ENCODE measurements at places on chromosomes 7 and 10.

- DNase-seq, result no peak
These were observed 8.8 kb upstream of the OR2A2 start for GRCh38 chr7:144100607-144101006.

DNA sequence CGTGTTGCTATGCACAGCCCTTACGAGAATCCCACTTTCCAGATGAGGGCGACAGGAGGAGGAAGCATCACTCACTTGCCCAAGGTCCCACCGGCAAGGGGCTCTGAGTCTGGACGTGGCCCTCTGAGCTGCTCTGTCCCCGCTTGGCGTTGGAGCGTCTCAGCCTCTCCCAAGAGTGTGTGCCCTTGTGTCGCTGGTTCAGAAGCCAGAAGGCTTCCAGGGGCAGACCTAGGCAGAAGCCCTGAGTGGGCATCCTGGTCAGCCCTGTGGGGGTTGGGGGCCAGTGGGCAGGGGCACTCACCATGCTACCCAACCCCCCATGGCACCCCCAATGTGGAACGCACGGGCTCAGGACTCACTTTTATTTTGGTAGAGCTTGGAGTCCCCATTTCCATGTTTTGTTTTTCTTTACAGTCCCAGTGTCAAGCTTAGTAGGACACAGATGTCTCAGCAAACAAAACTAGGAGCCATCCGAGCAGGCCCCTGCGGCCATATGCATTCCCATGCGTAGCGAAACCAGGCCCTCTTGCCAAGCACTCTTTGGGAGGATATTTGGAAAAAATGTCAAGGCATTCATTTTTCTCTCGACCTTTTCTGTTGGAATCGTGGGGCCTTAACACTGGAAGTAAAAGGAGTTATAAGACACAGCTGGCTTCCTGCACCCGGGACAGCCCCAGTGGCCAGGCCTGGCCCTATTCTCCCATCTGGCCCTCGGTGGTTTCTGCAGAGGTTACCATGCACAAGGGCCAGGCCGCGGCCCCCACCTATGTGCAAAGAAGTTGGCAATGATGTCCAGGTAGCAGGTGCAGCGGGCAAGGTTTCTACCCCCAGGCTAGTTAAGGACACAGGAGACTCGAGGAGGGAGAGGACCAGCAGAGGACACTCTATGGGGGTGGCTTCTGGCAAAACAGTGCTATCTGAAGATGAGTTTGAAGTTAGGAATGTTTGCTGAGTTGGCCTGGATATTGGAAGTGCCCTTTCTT lies 97.0 kb downstream of the LHPP start:
- DNase-seq, result no peak

- DNase-seq, result no peak
These were observed 15.4 kb downstream of the TECTB start for GRCh38 chr10:112298581-112298980.

- DNase-seq, result no peak
These were observed 390.0 kb upstream of the AUTS2 start for GRCh38 chr7:69208276-69208675.

DNA sequence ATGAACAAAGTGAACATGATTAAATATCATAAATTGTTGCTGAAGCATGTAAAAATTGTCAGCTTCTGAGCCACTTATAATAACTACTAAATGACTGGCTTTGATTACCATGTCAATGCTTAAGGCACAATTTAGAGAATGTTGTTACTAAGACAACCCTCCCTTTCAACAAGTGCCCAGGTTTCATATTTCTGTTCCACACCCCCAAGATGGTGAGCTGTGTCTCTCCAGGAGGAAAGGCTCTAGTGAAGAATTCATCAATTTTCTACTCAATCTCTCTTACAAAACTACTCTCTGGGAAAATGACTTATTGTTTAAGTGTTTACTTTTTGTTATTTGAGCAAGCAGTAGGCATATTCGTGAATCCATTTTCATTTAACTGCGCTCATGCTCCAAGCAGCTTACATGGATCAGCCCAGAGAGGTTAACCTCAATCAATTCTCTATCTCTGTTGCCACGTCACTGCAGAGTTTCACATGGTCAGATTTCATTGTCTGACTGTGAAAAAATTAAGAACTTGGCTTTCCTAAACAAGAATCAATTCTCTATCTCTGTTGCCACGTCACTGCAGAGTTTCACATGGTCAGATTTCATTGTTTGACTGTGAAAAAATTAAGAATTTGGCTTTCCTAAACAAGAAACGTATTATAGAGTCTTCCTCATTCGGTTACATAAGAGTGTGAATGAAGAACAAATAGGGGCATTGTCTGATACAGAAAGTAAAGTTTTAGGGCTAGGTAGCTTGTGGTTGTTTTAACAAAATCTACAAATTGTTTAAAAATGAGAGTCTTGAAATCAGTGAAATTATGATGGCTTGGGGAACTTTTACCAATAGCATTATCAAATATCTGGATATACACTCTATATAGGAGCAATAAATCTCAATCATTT lies 49.7 kb downstream of the CCDC71L start:
- DNase-seq, result no peak

GRCh38 chr7:31107106-31108090 lies 55.3 kb downstream of the ADCYAP1R1 start:
- no peak for DNase-seq

DNA sequence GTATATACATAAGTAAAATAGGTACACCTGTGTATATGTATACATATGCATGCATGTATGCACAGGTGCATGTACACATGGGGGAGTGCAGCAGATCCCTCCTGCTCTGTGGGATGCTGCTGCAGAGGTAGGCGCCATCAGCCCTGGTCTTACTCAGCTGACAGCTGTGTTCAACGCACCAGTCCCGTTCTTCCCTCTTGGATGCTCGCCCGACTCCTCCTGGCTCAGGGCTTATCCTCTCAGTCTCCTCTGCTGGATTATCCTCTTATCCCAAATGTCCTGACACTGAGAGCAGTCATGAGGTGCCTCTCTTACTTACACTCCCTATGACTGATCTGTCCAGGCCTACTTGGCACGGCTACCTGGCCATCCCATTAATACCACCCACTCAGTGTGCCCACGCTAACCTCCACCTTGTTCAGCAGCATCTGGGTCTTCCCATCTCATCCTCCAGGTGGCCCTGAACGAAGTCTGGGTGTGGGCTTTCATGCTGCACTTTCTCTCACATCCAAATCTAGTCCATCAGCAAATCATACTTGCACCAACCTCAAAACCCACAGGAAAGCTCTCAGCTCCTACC lies 357.1 kb downstream of the TCERG1L start:
- no peak for DNase-seq

DNA sequence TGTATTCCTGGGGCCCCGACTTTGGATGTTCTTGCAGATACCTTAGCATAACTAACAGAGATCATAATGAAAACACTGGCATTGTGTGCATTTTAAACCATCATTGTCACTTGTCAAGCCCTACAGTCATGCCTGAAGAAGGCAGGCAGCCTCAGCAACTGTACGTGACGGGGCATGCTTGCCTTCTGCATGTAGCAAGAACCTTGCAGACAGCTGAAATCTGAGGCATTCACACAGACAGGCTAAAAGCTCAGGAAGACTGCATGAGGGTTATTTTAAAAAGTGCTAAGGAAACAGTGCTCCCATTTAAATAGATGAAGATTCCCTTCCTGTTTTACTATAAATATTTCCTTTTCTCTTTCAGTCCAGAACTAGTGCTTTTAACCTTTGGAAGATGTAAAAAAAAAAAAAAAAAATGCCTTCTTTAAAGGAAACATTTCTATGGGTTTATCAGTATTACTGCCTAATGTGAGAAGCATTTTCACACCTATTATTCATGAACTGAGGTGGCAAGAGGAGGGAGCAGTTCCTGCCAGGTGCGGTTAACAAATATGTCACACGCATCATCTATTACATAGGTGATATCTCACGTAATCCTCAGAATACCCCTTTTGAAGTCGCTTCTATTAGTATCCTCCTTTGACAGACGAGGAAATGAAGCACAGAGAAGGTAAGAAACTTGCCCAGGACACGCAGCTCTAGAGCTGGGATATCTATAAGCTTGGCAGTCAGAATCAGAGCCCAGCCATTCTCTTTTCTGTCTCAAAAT lies 88.1 kb downstream of the PRKCQ start:
- no peak for DNase-seq

- no peak for DNase-seq
These were observed 15.4 kb downstream of the AQP1 start for GRCh38 chr7:30927040-30927439.

DNA sequence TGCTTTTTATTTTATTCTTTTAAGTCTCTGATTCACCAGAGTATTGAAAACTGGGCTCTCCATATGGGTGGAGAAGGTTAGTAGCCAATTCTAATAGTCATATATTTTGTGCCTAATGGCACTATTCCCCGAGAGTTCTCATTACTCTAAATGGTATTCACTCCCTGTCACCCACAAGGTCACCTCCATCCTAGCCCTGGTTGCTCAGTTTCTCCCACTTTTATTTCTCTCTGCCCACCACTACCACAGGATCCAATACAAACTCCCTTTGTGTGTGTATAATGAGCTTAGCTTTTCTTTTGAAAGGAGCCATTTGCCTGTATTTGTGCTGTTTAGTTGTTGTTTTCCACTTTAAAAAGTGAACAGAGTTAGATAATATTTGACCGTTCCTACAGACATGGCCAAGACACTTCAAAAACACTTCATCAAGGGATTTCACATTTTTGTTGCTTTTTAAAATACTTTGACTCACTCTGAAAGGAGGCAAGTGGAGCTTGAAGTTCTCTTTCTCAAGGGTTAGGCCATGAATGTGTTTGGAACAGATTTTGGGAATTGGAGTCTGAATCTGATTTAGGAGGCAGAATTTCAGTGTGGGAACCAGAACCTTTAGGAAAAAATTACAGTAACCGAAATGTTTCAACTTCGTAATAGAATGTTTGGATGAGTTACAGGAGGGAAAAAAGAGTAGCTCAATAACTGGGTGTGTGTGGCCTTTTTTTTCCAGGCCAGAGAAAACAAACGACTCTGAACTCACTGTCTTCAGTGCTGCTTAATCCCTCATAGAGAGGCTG lies 321.3 kb downstream of the BICC1 start:
- DNase-seq, result peak; percentile 58

- DNase-seq, result no peak
These were observed 919.2 kb downstream of the LRMDA start for GRCh38 chr10:76350583-76350982.

DNA sequence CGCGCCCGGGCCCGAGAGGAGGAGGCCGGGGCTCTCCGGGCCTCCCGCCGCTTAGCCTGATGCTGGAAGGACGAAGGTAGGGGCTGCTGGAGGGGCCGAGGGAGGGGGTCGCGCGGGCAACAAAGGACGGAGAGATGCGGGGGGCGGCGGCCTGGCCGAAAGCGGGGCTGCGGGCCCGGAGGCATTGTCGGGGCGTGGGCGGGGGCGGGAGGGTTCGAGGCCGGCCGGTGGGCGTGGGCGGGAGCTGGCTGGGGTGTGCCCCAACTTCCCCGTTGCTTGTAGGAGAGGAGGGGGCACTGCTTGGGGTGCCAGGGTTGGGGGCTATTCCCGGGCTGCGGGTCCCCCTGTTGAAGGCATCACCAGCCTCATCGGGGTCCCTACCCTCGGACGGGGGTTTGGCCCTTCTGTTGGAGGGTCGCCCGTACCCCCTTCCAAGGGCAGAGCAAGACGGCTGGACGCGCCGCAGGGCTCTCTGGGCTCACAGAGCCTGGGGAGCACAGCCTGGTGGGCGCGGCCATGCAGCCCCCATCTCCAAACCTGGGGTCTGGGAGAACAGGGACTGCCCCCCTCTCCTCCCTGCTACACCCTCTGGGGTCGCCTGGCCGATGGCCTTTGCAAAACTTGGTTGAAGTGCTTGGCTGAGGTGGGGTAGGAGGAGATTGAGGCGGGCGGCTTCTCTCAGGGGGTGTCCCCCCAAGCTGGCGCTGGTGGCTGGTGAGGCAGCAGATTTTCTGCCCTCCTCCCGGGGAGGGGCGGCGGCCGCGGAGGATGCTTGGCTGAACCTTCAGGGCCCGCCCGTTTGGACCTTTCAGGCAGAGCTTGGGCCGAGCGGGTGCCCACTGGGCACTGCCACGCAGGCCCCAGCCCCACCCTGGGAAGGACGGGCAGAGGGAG lies 699 bp downstream of the CLIP2 start:
- peak; percentile 56 for DNase-seq

- DNase-seq, result no peak
These were observed 5.6 kb upstream of the MTG1 start for GRCh38 chr10:133388236-133388972.

DNA sequence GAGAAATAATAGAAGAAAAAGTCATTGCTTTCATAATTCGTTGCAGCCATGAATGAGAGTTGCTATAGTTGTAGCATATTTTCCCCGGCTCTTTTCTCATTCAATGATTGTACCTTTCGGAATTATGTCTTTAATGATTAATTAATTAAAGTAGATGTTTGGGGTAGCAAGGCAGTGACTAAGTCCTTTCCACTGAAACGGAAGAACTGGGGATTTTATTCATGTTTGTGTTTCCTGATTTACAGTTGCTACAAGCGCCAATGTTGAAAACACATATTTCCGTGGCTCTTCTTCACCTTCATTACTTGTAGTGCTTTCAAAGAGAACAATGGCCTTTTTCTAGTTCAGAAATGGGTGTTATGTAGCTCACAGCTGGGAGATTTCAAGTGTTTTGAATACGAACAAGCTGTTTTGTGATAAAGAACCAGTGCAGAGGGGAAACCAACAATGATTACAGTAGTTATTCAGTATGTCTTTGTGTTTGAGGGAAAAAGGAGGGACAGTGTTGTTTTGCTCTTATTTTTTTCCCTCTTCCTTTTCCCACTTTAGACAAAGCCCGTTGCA lies 153.5 kb downstream of the NSUN6 start:
- no peak for DNase-seq

GRCh38 chr7:13979671-13980435 lies 9.6 kb downstream of the ETV1 start:
- DNase-seq, result no peak

DNA sequence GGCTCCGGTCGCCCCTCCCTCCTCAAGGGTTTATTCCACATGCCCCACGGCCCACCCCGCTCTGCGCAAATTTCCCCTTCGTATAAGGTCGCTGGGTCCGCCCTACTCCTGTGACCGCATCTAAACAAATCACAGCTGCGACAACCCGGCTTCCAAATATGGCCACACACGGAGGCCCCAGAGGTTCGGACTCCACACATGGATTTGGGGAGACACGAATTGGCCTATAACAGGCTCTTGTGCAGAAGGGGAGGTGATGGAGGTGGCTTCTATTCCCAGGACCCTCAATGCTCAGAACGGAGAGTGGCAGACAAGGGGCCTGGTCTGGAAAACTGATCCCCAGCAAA lies 90.1 kb downstream of the FOXL3 start:
- no peak for DNase-seq

DNA sequence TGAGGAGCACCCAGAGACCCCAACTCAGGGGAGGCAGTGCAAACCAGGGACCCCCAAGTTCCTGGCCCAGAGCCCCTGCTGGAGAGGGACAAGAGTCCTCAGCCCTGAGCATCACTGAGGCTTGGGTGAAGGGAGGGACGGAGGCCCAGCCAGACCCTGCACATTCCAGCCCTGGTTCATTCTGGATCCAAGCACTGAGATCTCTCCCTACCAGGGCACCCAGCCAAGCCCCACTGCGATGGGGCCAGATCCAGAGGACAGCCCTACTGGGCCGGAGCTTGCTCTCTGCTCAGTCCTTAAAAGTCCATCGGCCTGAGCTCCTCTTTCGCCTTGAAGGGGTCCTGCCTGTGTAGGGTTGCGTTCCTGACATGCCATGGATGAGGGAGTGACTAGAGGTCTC lies 40.5 kb upstream of the RABGEF1 start:
- DNase-seq, result peak; percentile 49

Measured in femur (tissue), 1 donor.